ENCODE measurements at places on chromosomes 5 and 9.
A peak's percentile ranks its signal among the peaks of the same experiment; 100 is the strongest.

- no peak for DNase-seq
These were observed 258.7 kb upstream of the ARRDC3 start for GRCh38 chr5:91641730-91642350.

GRCh38 chr5:19709403-19709802, 278.6 kb downstream of the CDH18 start:
- no peak for DNase-seq

GRCh38 chr5:83509540-83509939, 38.0 kb downstream of the VCAN start:
- DNase-seq = no peak

DNA sequence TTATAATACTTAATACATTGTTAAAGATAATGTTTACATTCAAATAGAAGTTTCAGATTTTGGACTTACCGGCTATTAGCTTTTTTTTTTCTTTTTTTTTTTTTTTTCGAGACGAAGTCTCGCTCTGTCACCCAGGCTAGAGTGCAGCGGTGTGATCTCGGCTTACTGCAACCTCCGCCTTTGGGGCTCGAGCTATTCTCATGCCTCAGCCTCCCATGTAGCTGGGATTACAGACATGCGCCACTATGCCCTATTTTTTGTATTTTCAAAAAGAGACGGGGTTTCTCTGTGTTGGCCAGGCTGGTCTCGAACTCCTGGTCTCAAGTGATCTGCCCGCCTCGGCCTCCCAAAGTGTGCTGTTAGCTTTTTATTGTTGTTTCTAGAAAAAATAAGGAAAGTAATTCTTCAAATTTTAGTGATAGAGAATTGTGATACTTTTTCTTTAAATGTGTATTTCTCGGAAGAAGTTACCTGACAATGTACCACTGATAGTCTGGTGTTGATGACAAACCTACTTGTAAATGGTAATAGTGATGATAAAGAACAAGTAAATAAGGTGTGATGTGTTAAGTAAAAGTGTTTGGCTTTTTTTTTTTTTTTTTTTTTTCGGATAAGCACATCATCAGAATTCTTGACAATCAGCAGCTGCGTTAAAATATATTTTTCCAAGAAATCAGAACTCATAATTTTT, 2.7 kb downstream of the CDC42SE2 start:
- DNase-seq = no peak

DNA sequence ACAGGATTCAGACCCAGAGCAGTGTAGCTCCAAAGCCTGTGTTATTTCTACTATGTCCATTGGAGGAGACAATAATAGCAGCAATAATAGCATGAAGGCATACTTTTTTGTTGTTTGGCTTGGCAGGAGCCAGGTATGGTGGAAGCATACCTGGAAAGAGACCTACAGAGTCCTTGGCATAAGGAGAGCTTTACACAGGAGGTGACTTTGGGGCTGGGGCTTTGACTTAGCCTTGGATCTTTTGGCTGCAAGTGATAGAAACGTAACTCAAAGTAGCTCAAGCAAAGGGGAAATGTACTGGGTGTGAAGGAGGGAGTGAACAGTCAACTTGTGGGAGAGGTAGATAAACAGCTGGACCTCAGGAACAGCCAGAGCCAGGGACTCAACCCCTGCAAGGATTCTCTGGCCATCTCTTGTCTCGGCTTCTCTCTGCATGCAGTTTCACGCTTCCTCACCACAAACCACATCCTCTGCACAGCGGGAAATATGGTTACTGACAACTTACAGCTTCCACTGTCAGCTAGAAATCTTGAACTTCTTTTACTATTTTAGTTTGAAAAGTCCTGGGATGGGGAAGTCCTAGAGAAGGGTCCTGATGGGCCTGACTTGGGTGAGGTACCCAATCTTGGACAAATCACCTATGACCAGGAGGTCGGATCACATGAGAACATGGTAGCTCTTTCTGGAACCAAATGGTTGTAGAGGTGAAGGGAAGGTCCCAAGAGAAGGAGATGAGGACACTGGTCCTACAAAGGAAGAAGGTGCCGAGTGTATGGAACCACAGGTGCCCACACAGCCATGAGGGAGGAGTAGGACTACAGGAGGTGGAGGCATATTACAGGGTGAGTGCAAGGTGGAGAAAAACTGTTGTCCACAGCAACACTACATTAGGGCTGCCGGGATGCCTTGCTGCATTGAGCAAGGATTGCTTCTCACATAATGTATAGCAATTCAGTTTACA, 47.0 kb upstream of the TGFBR1 start:
- peak; percentile 72 for DNase-seq

- no peak for DNase-seq
These were observed 113.1 kb downstream of the RXRA start for GRCh38 chr9:134439368-134439784.
